Panc1 (cell line): ENCODE measurements at places on chromosomes 7 and 10.

DNA sequence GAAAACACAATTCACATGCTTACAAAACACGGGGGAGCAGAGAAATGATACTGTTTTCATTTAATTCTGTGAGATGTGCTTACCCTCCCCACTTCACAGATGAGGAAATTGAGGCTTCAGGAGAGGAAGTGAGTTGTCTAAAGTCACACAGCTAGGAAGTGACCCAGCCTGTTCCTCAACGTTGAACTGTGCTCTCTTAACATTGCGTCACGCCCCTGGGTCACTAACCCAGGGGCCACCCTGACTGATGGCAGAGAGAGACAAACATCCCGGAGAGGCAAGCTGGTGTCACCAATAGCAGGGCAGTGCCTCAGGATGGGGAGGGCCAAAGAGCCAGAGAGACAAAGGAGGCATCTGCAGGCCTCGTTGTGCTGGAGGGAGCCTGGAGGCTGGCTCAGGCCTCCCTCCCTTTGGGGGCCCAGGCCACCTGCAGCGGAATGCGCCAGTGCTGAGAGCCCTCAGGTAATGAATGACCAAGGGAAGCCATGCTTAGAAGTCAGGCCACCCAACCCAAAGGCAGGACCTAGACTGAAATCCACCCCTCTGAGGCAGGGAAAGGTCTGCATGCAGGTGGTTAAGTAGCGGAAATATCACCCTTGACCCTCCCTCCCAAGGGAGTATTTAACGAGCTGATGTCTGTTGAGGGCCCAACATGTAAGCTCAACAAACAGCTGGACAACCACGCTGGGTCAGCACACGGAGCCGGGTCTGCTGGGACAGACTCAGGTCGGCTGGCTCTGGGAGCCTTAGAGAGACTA is 81.3 kb downstream of the C10orf105 start:
- no peak for DNase-seq

DNA sequence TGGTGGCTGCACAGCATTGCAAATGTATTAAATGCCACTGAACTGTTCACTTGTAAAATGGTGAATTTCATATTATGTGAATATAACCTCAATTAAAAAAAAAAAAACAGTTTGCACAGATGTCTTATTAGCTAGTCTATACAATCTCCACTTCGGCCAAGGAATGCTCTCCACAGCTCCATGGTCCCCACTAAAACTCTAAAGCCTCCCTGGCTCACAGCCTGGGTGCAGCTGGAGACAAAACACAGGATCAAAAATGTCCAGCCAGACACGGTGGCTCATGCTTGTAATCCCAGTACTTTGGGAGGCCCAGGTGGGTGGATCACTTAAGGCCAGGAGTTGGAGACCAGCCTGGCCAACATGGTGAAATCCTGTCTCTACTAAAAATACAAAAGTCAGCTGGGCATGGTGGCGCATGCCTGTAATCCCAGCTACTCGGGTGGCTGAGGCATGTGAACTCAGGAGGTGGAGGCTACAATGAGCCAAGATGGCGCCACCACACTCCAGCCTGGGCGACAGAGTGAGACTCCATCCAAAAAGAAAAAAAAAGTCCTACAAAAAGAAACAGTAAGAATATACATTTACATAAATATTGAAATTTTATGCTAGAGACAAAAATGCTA is 66.0 kb downstream of the SRPK2 start:
- no peak for DNase-seq

- no peak for DNase-seq
These were observed 45.7 kb downstream of the PAPSS2 start for GRCh38 chr10:87705339-87705738.

DNA sequence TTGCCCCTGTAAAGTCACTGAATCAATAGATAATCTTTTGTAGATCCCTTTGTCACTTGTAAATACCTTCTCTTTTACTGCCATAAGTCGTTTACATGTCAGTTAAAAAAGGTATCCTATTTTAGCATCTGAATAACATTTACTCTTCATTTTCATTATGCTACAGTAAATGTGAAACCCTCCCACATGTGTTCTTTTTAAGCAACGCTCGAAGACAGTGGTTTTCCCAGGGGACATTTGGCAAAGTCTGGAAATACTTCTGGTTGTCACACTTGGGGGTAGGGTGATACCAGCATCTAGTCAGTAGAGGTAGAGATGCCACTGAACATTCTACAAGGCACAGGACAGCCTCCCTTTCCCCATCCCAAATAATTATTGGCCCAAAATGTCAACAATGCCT is 23.7 kb downstream of the ATAD1 start:
- no peak for DNase-seq

DNA sequence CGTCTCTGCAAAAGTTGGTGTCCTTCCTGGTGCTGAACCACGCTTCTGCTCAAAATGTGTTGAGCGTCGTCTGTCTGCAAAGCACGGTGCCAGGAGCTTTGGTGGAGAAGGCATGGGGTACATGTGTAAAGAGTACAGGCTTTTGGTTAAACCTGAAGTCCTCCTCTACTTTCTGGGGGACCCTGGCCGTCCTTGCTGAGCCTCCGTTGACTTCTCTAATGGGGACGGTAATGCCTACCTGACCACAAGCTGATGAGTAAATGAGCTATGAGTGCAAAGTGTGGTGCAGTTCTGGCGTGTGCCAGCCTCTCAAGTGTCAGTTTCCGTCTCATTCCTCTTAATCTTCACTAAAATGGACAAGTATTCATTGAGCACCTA is 527 bp upstream of the HERPUD2 start:
- DNase-seq, result no peak

- no peak for DNase-seq
These were observed 203.4 kb upstream of the CTBP2 start for GRCh38 chr10:125363791-125364190.

- no peak for DNase-seq
These were observed 811 bp upstream of the ARHGAP12 start for GRCh38 chr10:31929261-31930022.

GRCh38 chr7:41732843-41733306 is 30.0 kb upstream of the INHBA start:
- DNase-seq, result no peak

- no peak for DNase-seq
These were observed 3.5 kb downstream of the APBB1IP start for GRCh38 chr10:26441491-26442214.

- DNase-seq, result no peak
These were observed 359.9 kb downstream of the DPP6 start for GRCh38 chr7:154412105-154412504.

GRCh38 chr10:30041196-30042105 is 17.9 kb downstream of the JCAD start:
- DNase-seq, result no peak

DNA sequence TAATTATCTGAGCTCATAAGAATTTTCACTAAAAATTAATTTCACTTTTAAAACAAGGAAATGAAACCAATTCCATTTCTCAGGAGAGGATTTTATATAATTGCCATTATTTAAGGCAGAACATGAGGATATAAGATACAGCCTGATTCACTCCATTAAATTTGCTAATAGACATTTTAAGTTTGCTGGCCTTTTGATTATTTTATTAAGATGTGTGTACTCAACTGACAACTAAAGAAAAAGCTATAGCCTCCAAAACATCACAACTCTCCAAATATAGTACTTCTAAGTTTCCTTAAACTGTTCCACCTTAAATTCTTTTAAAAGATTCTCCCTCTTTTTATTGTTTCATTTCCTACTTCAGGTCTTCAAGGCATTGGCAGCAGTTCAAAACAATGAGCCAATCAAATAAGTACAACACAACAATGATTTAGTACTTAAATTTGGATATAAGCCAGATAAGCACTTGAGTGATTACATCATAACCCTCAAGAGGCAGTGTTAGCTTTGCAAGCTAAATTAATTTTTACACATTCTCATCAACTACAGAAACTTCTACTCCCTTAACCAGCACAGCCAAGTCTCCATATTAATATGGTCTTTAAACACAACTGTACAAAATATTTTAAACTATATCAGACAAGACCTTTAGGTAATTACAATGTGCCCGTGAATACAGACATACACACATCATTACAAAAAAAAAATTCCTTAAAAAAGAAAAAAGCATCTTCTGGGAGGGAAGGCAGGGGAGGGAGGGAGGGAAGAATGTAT is 121.8 kb downstream of the KMT2C start:
- peak; percentile 27 for DNase-seq

DNA sequence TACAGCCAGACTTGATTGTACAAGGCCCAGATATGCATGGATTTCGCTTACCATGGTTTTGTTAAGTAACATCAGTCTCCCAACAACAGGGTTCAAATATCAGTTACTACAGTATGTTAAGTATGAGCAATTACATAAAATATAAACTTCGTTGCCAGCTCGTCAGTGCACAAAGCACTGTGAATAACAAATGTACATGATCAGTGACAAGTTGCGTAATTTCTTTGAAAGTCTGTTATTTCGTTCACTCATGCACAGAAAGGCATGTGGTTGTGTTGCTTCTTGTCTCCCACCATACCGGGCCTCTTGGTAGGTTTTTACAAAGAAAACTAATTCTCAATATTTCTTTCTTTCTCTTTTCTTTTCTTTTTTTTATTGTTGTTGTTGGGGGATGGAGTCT is 12.5 kb upstream of the ZNF487 start:
- no peak for DNase-seq

- no peak for DNase-seq
These were observed 375.8 kb upstream of the NFE2L3 start for GRCh38 chr7:25775999-25776743.

- DNase-seq, result no peak
These were observed 44.5 kb downstream of the DIP2C start for GRCh38 chr10:644943-645334.

GRCh38 chr7:24442170-24442777 is 131.0 kb upstream of the PALS2 start:
- DNase-seq, result no peak

DNA sequence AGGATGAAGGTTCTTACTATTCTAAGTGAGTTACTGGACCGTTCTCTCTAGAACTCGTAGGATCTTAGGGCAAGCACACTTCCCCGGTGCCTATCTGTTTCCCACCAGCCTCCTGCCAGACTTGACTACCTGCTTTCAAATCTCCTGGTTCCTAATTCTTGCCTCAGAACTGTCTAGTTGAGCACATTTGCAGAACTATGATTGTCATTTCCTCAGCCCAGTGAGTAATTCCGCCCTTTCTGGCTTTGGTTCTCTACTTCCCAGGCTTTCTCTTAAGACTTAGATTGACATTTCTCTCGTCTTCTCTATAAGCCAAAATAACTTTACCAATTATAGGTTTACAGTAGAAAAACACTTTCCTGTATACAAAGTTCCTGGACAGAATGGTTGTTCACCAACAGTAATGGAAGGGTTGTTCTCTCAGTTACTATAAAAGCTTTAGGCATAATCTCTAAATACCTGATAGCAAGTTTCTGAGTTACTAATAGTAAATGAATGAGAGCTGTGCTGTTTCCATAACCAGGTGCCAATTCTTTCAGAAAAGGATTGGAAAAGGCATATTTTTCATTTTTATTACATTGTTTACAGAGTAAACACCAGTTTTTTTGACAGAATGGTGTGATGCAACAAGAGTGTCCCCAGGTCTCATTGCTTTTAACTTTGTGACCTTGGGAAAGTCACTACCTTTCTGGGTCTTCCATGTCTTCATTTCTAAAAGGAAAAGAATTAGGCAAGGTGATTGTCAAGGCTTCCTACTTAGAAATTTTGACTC is 41.1 kb downstream of the PLEKHA8 start:
- DNase-seq, result no peak

DNA sequence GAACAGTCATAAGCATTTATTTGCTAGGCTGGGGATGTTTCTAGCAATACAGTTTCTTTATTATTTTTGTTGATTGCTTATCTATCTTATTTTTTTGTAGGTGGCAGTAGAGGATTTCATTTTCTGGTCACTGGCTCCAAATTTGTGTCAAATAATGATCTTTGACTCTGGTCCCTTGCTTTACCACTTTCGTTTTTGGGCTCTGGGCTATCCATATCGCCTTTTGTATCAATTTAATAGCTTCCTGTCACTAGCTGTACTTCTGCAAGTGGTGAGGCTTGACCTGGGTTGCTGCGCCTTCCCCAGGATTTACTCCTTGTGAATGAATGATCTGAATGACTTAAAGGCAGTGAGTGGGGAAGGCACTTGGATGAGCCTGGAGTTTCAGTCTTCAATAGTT is 48.4 kb downstream of the MDFIC start:
- no peak for DNase-seq

DNA sequence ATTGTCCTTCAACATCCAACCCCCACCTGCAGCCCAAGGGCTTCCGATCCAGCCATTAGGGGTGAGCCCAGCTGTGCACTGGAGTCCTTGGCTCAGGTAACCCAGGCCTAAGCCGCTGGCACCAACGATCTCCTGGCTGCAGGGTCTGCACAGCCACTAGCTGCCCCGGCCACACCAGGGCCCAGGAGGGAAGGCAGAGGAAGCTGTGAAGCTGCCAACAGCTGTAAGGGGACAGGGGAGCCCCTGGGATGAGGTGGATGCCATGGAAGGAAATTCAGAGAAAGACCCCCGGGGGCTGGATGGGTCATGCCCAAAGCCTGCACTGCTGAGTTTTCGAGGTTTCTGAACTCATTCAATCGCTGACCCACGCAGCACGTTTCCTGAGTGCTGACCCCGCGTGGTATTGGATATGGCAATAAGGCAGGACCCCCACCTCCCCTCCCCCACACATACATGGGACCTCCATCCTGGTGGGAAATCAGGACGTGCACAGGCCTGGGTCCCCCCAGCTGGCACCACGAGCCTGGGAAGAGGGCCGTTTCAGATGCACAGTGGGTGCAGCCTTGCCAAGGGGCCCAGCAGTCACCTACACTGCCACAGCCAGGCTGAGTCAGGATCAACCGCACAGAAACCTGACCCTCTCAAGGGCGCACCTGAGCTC is 170.3 kb downstream of the DIP2C start:
- no peak for DNase-seq

GRCh38 chr7:8214244-8214824 is 47.6 kb downstream of the ICA1 start:
- peak; percentile 22 for DNase-seq

DNA sequence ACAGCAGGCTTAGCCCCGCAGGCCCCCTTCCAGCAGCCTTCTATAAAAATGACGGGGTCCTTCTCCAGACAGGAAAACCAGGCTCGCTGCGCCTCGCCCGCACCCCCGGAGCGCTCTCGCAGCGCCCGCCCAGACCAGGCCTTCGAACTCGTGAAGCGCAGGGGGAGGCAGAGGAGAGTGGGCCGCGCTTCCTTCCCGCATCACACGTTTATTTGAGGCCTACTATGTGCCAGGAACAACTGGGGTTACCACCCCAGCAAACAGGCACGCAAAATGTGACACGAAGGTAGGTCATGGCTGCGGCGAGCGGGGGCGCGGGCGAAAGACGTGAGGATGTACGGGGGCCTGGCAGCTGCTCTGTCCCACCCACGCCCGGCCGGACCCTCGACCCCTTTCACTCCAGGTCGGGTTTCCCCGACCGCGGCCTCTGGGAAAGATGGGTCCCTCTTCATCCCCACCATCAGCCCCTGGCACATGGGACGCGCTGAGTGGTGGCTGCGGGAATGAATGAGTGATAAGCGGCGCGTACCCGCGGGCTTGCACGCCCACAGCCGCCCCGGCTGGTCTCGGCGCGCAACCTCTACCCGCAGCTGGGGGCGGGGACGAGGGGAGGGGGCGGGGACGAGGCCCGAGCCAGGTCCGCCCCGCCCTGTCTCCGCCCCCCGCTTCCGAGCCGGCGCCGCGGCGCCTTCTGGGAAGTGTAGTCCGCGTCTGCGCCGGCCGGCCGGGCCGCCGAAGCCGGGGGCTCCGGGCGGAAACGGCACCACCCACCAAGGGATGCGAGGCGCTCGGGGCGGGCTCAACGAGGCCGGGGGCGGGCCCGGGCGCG is 59.1 kb downstream of the ZNF467 start:
- no peak for DNase-seq

- no peak for DNase-seq
These were observed 337.6 kb downstream of the CCSER2 start for GRCh38 chr10:84665883-84666463.
